D721Med (cell line): ENCODE measurements at places on chromosomes 6 and 20.

GRCh38 chr6:41352396-41352795, 17.0 kb downstream of the NCR2 start:
- no peak for DNase-seq

DNA sequence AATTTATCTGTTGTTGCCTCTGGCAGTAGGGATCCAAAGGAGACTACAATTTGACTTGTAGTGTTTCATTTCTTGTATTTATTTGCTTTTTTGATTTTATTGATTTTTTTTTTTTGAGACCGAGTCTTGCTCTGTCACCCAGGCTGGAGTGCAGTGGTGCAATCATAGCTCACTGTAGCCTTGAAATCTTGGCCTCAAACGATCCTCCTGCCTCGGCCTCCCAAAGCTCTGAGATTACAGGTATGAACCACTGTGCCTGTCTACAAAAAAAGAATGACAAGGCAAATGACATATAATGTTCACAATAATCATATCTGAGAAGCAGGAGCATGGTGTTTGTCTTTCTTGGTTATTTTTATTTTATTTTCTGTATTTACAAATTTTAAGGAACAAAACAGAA, 117.6 kb upstream of the RNF24 start:
- DNase-seq, result no peak

- no peak for DNase-seq
Measured at GRCh38 chr6:139533573-139534471, 159.4 kb upstream of the CITED2 start.

- no peak for DNase-seq
Measured at GRCh38 chr6:170023620-170024521, 267.0 kb downstream of the DLL1 start.
